ENCODE measurements at places on chromosomes 3 and 15.

GRCh38 chr15:88652456-88653199 lies 13.8 kb downstream of the ISG20 start:
- DNase-seq: no peak

DNA sequence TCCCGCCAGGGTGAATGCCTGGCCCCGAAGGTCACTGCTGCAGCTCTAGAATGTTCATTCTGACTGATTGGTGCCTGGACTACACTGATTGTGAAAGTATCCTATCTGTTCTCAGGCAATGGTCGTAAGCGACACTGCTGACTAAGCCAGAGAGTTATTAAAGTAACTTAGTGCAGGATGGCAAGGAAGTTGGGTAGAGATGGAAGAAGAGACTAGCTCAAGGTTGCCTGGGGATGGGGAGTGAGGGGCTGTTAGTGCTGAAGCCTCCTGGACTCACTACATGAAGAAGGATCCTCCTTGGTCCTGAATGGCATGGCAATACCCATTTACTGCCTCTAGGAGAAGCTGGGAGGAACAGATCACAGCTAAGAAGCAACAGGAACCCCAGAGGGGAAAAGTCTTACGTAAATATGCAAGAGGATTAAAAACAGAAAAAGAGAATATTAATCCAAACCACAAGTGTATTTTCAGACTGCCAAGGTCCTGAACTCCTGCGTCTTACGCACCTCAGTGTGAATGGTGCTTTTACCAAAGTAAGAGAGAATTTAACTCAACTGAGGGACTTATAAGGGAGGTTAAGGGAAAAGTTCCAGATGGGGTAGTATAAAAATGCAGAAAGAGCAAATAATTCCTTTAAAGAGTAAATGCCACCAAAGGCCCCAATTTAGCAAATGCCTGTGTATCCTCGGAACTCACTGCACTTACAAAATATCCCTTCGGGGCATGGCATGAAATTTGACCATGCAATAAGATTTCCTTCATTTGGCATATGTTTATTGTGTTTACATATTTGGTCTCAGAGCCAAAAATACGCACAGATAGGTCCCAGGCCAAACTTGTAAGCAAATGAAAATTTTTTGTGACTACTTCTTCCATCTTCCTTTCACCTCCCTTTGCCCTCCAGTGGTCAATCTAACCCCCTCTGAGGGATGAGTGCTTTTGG lies 64.0 kb upstream of the DGKG start:
- DNase-seq: no peak

GRCh38 chr3:127796045-127796830 lies 26.1 kb downstream of the MGLL start:
- no peak for DNase-seq

DNA sequence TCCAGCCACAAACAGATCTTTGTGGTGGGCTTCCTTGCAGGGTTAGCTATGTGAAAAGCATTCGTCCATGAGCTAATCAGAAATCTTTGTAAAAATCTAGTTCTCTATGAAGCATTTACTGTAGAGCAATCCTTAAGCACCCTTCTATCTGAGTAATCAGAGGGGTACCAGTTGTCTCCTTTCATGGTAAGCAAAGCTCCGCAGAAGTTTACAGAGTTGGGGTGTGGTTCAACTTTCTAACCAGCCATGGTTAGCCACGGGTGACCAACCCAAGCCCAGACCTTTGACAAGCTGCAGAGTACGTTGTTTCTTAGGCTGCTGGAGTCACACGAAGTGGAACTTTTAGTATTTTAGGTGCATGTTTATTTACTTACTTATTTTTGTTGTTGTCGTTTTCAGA lies 77.4 kb downstream of the FLNB start:
- no peak for DNase-seq

- no peak for DNase-seq
These were observed 843.8 kb downstream of the NAALADL2 start for GRCh38 chr3:175702956-175703355.

DNA sequence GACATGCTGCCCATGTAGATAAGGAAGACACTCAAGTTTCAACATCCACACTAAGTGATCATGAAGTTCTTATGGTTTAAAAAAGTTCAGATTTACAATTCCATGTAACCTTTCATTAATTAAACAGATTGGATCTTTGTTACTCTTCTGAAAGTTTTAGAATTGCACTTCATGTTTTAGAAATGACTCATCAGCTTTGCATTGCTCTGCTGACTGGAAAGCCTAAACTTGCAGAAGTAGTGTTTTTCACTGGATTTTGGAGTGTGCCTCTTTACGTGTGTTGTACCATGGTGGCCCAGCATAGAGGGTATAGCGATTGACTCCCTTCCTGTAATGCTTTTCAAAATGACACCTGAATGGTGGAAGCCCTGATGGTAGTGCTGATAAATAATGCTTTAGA lies 157.9 kb downstream of the BBX start:
- no peak for DNase-seq

DNA sequence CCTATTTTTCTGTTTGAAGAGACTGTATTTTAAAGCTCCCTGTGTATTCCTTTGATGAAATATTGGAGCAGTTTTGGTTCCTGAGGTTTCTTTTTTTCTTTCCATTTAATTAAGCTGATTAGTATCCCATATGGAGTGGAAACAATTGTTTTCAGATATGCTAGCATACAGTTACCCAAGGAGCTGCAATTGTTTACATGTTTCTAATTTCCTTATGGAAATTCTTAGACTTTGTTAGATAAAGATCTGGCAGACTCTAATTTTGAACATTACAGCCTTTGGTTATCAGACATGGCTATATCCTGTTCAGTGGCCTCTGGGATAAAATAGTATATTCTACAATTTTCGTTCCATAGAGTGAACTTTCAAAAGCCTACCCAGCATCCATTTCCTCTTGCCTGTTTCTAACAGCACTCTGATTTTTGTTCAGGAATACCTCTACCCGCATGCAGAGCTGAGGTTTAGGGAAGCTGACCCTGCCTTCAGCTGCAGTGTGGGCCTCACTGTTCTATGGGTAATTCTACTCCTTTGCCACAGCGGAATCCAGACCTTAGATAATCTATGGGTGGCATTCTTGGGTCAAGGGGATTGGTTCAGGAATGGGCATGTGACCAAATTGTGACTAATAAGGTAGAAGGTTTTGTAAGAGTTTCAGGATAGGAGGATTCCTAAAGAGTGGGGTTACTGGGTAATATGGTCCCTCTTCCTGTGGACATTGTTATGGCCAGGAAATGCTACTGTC lies 161.1 kb upstream of the ANKRD28 start:
- DNase-seq: no peak

- DNase-seq: no peak
These were observed 249.3 kb upstream of the FEZF2 start for GRCh38 chr3:62622553-62623174.

- no peak for DNase-seq
These were observed 144.2 kb upstream of the SOX2 start for GRCh38 chr3:181567311-181568075.

GRCh38 chr3:1828519-1828918 lies 270.1 kb upstream of the CNTN4 start:
- no peak for DNase-seq

- DNase-seq: no peak
These were observed 96.1 kb downstream of the FMN1 start for GRCh38 chr15:33098094-33099058.

DNA sequence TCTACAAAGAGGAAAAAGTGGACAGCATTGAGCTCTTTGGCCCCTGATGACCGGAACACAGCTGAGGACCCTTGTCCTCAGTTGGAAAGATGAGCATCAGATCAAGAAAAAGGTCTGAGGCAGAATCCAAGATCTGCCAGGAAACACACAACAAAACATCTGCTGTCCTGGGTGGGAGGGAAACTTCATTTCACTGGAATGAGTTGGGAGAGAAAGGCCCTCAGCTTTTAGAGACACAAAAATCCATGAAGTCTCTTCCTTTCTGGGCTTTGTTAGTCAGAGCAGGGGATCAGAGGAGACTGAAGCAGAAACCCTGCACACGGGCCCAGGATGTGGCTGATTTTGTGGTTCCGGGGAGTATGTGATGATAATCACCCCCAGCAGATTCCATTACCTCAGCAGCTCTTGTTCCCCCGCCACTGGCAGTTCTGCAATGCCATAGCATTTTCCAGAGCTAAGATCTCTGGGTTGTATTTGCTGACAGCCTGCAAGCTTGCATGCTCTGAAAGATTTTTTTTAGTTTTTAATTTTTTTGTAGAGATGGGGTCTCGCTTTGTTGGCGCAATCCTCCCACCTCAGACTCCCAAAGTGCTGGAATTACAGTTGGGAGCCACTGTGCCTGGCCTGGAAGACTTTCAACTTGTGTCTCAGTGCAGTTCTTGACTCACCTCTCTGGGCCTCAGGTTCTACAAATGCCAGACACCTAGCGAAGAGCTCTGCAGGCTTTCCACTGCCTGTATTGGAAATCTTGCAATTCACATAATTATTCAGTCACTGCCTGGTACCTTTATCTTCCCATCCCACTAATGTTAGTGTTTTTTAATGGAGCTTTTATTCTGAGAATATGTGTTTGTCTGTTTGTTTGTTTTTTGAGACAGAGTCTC lies 5.8 kb upstream of the TATDN2 start:
- DNase-seq: peak; percentile 83

- no peak for DNase-seq
These were observed 641.7 kb downstream of the NR2F2 start for GRCh38 chr15:96972201-96972600.

- no peak for DNase-seq
These were observed 52.2 kb downstream of the ZNF148 start for GRCh38 chr3:125322917-125323316.

DNA sequence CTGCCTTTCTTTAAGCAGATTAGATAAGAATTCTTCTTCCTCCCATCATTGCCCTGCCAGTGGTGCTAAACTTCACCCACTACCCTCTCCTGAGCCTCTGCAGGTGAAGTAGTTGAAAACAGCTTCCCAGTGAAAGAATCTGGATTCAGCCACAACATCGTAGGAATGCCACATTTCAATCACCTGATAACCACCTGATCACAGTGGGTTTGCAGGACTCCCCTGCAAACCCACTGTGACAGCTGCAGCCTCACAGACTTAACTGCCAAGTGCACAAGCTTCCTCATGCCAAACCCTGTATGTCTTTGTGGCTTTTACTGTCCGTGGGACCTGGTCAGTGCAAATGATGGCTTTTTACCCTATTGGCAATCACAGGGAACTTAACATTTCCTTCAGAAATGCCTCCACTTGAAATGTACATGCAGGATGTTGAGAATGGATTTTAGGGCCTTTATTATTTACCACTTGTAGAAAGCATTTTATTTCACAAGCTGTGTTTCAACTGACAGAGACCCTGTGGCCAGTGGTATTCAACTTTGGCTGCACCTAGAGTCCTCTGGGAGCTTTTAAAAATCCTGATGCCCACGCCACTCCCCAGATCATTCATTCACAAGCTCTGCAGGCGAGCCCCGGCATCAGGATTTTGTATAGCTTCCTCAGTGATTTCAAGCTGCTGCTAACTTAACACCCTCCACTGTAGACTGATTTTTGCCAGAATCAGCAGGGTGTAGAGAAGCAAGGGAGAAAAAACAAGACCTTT lies 49.1 kb downstream of the OXNAD1 start:
- DNase-seq: no peak

DNA sequence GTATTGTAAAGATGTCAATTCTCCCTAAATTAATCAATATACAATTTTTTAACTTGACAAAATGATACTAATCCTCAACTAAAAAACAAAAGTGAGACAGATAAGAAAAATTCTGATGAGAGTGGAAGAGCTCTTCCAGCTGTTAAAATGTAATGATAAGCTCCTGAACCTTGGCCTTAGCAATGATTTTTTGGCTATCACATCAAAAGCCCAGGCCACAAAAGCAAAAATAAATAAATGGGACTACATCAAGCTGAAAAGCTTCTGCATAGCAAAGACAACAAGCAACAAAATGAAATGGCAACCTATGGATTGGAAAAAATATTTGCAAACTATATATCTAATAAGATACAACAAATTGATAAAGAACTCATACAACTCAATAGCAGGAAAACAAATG lies 24.0 kb upstream of the SRPRB start:
- DNase-seq: no peak

GRCh38 chr3:137770066-137770834 lies 6.1 kb downstream of the SOX14 start:
- DNase-seq: no peak

DNA sequence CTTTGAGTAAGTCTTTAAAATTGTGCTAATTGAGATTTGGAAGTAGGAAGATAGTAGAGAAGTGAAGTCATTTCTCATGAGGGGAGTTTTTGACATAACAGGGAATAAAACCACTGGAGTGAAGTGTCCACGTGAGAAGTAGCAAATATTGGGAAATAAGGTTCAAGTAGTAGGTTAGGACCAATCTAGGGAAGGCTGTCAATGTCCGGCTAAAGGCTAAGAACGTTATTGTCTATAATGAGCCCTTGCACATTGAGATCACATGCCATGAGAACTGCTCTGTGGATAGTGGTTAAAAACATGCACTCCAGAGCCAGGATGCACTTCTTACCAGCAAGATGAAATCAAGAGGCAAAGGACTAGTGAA lies 459.9 kb upstream of the TPRG1 start:
- DNase-seq: no peak

DNA sequence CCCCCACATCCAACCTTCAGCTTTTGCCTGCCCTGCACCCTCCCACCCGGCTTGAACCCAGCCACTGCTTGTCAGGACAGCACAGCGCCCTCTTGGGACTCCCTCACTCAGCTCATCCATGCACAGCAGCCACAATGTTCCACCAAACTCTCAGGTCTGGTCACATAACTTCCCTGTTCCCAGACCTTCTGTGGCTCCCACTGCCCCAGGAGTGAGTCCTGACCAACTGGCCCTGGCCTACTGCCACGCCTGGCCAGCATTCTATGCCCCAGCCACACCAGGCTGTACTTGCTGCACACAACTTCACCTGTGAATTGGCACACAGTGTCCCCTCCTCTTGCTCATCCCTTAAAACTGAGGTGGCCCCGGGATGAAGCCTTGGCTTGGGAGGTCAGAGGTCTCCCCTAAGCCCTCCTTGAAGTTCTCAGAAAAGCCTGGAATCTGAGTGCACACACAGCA lies 21.0 kb downstream of the PLXNB1 start:
- DNase-seq: no peak

DNA sequence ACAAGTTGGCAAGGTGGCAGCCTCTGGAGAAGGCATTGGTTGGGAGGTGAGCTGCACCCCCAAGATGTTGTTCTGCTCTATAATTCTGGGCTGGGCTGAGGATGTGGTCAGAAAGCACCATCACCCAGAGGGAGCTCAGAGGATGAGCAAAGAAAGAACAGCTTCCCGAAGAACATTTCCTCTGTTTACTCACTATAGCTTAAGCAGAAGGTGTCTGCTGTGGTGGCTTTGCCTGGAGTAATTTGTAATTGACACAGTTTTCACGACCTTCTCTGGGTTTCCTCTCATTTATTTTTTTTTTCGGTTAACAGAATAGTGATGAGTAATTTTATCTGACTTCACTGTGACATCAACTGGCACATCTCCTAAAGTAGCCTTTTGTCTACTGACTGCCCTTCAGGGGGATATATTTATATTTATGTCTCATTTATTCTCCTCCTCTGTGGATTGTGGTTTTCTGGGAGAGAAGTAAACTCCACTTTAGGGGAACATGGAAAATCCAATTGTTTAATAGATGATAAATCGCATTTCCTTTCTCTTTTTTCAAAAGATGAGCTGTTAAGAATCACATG lies 49.5 kb upstream of the ABHD17C start:
- no peak for DNase-seq

- DNase-seq: no peak
These were observed 554.8 kb downstream of the NAALADL2 start for GRCh38 chr3:175413926-175414325.

- DNase-seq: no peak
These were observed 263.2 kb downstream of the CNTN3 start for GRCh38 chr3:74351213-74351612.

All from stimulated activated CD4-positive, alpha-beta T cell treated with anti-CD3 and anti-CD28 coated beads, Interleukin-1b, Interleukin-23, amount 100 ng/mL, for 48 hours (primary cell).